ENCODE measurements at places on chromosomes 2 and 18.

DNA sequence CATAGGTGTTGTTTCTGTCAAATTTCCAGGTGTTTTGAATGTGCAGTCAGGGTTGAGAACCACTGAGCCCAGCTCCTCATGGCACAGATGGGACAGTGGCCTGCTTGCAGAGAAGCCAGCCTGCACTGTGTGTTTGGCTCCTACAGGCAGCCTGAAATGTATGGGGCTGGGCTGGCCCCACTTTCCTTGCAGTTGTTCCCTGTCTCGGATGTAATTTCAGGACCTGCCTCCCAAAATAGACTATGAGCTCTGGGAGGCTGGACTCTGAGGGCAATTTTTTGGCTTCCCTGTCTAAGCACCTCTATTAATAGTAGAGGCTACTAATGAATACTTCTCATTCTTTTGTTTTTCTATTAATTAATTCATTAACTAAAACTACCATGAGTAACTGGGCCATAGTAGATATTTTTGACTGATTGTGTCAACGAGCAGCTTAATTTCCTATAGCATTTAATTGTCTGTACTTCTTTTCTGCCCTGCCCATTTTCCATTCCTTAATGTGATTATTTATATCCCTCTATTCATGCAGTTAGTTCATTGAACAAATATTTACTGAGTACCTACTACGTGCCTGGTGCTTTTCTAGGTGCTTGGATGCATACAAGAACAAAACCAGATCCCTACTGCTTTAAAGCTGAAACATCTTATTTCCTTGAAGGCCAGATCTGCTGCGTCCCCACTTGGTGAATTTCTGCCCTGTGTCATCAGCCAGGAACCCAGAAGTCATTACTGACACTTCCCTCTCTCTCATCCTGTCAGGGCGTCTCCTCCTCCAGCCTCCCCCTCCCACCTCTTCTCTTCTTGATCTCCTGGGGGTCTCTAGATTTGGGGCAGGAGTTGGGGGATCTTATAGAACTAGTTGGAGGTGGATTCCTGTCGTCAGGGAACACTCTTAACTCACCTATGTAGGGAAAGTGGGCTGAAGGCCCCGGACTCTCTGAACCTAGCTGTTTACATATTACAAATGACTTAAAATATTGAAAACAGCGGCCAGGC, 16.3 kb downstream of the DYSF start:
- no peak for DNase-seq

DNA sequence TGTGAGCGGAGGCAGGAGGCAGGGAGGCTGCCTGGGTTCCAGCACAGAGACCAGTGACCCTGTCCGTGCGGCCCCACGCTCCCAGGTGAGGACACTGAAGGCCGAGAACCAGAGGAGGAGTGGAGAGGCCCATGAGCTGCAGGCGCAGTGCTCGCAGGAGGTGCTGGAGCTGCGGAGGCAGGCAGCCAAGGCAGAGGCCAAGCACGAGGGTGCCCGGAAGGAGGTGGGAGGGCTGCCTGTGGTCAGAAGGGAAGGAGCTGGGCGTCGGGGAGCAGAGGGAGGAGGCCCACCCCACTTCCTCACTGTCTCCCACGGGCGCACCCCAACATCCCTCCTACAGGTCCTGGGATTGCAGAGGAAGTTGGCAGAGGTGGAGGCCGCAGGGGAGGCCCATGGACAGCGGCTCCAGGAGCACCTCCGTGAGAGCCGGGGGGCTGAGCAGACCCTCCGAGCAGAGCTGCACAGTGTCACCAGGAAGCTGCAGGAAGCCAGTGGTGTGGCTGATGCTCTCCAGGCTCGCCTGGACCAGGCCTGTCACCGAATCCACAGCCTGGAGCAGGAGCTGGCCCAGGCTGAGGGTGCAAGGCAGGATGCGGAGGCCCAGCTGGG, 33.0 kb upstream of the SNED1 start:
- DNase-seq, result no peak

- DNase-seq, result no peak
These were observed 48.9 kb downstream of the FRZB start for GRCh38 chr2:182817558-182817957.

- DNase-seq, result no peak
These were observed 431.6 kb downstream of the MEIS1 start for GRCh38 chr2:66866331-66867062.

- DNase-seq, result no peak
These were observed 651.1 kb upstream of the ID2 start for GRCh38 chr2:8030573-8031303.

- DNase-seq, result no peak
These were observed 348.9 kb upstream of the SLC39A10 start for GRCh38 chr2:195308163-195308562.

DNA sequence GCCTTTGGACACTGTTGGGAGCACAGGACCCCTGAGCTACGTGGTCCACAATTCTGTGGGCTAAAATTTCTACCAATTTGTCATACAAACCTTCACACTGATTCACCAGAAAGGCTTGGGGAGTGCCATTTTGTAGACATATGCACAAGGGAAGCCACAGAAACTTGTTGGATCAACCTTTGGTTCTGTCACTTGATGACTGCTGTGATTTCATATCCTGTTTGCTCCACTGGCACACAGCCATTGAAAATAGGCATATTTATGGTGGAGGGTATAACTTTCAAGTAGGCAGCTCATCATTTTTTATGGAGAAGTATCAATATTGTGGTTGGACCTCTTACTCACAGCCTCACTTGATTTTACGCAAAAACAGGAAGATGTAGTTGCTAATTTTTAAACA, 10.5 kb downstream of the NAPG start:
- no peak for DNase-seq

DNA sequence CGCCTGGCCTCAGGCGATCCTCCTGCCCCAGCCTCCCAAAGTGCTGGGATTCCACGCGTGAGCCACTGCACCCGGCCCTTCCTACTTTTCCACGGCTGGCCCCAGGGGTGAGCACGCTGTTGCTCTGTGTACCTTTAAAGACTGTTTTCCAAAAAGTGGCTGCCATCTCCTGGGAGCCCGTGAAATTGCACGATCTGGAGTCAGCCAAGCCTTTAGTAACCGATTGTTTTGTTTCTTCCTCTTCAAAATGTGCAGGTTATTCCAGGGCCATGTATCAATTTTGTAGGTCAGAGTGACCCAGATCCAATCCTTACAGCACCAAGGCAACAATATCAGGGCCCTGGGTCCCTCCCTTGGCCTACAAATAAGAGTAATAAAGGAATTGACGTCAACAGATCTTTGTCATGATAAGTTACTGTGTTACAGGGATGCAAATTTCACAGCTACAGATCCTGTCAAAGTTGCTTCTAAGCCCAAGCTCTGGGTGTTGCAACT, 135.6 kb upstream of the ZNF236 start:
- DNase-seq, result no peak

DNA sequence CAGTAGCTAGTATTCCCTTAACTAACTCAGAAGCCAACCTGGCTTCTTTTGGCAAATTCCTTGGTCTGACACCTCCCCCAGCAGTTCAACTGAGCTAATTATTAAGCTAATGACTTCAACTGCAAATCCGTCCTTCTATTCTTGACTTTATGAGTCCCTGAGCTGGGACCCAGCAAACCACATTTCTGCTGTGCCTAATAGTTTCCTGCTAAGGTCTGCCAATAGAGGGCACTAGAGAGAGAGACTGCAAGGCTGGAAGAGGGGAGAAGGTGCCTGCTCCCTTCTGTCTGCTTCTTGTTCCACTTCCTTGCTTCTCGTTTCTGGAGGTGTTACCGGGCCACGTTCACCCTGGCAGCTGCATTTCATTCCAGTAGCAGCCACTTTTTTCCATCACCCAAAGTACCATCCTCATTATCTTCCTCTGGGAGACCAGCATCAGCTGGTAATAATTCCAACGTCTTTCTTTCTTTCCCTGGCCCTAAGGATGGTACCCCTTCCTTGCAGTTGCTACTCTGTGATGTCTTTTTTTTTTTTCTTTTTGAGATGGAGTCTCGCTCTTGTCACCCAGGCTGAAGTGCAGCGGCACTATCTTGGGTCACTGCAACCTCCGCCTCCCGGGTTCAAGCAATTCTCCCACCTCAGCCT, 352.0 kb downstream of the TNS1 start:
- no peak for DNase-seq

DNA sequence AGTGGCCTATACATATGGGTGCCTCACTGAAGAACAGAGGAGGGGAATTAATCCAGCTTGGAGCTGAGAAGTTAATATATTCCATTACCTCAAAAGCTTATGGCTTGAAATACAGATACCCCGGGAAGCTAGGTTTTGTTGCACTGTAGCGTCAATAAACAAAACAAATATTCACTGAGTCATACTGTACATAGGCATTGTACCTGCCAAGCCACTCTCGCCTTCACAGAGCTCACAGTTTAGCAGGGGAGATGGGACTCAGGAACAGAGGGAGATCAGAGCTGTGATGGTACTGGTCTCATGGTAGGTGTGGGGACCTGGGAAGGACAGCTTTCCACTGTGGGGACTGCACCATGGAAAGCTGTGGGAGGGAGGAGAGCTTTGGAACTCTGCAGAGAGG, 111.2 kb upstream of the ST6GAL2 start:
- no peak for DNase-seq

GRCh38 chr2:206955253-206955652, 15.9 kb downstream of the CPO start:
- no peak for DNase-seq

GRCh38 chr2:88856409-88857135, 165.1 kb downstream of the RPIA start:
- no peak for DNase-seq

DNA sequence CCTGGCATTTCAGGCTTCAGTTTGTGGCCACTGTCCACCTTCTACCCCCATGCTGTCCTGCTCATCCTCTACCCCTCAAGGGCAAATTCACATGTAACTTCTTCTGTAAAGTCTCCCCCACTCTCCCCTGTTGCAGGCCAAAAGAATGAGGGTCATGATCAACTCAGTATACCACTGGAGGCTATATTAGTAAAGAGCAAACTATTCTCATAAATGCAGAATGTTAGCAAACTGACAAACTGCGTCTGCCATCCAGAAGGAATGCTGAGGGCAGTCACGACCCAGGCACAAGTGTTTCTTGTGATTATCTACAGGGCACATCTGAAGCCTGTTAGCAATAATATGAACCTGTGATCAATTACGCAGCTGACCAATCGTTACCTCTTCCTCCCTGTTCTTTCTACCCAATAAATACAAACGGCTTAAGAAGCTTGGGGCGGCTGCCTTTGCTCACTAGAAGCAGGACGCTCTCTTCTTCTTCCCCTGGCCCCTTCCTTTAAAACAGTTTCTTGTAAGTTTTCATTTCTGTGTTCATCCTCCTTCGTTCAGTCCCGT, 58.3 kb downstream of the SEPTIN10 start:
- DNase-seq, result no peak

DNA sequence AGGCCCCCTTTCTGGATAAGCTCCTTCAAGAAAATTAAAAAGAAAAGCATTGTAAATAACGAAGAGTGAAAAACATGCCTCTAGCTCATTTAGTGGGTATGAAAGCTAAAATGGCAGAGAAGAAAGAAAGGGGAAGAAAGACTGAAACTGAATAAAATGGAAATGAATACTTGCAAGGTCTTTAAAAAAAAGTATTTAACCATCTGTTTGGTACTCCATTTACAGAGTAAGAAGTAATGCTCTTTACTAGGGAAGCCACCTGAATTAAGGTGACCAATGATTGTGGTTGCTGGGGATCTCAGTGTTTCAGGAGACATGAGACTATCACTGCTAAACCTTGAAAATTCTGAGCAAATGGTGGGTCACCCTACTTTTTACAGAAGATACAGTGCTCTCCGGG, 17.7 kb upstream of the ARL5A start:
- DNase-seq, result no peak

DNA sequence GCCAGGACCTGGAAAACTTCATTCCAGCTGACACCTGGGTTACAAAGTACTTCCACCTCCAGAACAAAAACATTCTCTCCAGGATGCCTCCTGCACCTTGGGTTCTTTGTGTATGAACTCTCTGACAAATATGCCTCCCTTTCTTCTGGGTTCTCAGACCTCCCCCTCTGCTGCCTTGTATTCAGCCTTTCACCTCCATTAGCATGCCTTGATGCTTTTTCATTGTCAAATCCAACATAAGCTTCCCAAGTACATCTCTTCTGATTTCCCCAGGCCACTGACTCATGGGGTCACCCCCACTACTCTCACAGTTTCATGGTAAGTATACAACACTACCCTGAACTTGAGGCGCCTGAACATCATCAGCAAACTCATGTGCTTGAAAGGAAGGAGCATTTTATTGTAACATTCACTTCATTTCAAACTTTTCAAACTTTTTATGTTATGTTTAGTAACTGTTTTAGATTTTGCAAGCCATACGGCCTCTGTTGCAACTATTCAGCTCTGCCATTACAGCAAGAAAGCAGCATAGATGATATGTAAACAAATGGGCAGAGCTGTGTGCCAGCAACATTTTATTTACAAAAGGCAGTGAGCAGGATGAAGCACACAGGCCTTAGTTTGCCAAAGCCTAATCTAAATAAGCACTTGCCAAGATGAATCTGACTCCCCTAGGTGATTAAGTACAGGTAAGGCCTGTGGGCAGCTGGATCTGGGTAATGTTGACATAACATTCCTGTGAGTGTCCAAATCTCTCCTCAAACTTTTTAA, 32.5 kb upstream of the MRPS9 start:
- DNase-seq, result no peak

- DNase-seq, result no peak
These were observed 325.9 kb downstream of the PAX3 start for GRCh38 chr2:221972813-221973478.

DNA sequence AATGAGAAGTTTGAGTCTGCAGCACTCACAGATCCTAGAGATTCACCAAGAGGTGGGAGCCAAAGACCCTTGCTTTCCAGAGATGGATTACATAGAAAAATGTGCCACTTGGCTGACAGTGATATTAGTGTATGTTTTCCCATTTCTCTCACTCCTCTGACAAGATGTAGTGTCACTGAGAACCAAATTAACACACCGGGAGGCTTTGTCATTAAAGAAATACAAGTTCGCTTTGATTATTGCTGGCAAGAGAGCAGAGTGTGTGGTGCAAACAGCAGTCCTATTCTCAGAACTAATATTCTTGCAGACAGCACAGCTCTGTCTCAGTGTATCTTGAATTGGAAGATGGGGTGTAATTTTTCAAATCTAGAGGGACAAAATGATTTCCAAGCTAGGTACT, 171.6 kb upstream of the SETBP1 start:
- DNase-seq, result no peak

GRCh38 chr2:241460631-241461030, 47.8 kb downstream of the STK25 start:
- DNase-seq, result no peak

DNA sequence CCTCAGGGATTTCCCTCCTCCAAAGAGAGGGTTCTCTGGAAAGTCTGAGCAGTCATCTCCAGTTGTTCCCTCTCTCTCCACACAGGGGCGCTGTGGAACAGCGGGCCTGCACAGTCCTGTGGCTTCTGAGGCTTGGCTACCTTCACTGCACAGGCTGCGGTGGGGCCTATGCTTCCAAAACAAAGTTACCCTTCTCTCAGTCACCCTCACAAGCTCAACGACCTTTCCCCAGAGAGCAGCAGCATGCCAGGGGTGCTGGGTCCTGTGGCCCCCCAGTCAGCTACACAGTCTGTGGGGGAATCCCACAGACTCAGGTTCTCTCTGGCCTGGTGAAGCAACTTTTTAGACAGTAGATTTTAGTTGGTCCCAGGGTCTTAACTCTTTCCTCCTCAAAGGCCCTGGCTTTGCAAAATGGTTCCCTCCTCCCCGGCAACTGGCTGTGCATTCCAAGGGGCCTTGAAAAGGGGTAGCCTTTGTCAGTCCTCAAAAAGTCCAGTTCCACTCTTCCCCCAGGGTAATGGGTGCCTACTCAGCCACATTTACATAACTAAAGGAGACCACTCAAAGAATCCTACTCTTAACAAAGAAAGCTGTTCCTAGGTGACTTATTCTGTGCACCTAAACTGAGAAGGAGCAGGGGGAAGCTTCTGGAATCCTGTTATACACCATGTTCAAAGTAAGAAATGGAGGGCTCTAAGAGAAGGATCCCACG, 14.9 kb downstream of the B3GNT7 start:
- DNase-seq, result no peak

GRCh38 chr2:102841107-102841840, 79.4 kb downstream of the TMEM182 start:
- no peak for DNase-seq
